RKO (cell line): ENCODE measurements at places on chromosomes 7 and 10.

DNA sequence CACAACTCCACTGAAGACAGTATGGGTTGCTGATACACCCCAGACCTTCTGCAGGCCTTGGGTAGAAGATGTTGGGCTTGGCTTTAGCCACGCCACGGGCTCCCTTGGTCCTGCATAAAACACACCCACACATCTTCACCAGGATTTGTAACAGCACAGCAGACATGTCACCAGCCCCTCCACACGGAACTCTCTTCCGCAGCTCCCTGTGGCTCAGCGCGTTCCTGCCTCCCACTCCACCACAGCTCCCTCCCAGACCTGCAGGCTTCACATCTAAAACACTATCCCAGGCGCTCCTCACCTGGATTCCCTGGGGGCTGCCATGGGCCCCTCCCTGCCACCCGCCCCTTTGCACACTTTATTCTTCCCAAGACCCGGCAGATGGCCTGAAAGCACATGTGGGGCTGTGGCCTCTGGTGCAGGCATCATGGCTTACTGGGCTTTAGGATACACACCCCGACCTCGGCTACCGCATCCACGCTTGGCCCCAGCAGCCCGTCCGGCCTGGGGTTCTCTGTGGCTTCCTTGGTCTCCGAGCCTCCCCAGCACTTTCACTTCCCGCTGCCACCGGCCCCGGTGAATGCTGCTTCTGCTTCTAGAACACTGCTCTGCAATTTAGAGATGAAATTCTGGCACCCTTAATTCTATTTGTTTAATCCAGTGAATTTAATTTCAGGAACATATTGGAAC lies 432.9 kb downstream of the DNAJB6 start:
- no peak for DNase-seq

- no peak for DNase-seq
These were observed 30.3 kb upstream of the NDST2 start for GRCh38 chr10:73841526-73842285.

DNA sequence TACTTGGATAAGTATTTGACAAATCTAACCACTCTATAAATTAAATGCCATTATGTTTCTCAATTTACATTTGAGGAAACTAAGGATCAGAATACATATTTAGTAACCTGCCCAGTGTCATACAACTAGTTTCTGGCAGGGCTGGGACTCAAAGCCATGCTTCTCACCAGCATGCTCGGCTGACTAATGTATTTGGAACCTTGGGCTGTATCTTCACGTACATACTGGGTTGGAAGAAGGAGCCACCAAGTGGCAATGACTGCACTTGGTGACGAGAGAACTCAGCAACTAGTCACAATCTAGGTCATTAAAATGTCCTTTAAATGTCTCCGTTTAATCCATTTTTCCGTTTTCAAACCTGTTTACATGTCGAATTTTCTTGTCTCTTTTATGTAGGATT lies 42.9 kb downstream of the CHRM2 start:
- DNase-seq, result peak; percentile 71

DNA sequence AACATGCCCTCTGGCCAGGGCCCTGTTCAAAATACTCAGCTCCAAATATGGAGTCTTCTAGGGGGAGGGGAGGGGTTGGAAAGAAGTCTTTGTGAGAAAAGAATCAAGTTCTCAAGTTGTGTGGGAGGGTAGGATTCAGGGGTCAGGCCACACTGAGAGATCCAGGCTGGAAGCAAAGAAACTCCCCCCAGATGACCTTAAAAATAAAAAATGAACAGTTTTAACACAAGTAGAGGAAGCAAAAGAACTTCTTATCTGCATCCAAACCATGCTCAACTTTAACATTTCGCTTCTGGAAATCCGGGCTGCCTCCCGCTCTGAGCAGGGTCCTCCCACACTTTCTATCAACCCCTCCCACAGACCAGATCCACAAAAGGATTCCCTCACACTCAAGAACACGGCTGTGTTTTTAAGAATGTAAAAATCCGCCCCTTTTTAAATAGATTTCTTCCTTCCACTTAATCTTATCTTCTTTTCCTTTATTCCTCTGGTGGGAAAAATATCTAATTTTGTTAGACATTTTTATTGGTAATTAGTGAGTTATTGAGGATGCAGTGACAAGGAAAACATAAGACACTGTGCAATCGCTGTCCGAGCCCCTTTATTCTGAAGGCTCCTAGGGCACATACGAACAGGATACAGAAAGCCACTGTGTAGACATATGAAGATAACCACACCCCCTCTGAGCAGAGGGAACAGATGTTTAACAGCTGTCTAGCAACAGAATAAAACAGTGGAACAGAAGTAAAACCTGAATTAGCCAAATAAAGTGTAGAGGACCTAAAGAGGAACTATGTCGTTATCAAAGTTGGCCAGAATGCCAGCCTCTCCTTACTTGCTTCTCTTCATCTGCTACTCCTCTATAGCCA lies 43.8 kb downstream of the CYTH3 start:
- DNase-seq, result no peak

DNA sequence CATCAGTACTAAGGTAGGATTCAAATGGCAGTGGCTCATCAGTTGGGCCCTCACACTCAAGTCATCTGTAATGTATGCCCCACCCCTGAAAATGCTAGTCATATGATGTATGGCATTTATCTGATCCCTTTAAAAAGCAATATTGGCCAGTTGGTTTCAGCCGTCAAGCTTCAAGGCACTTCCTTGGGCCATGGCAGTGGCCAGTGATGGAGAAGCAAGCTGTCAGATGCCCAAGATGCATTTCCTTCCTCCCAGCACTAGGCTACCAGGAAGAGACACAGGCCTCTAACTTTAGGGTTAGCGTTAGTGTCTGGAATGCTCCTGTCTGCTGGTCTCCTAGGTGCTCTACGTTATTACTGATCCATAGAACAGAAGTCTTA lies 64.1 kb downstream of the PIK3AP1 start:
- no peak for DNase-seq

DNA sequence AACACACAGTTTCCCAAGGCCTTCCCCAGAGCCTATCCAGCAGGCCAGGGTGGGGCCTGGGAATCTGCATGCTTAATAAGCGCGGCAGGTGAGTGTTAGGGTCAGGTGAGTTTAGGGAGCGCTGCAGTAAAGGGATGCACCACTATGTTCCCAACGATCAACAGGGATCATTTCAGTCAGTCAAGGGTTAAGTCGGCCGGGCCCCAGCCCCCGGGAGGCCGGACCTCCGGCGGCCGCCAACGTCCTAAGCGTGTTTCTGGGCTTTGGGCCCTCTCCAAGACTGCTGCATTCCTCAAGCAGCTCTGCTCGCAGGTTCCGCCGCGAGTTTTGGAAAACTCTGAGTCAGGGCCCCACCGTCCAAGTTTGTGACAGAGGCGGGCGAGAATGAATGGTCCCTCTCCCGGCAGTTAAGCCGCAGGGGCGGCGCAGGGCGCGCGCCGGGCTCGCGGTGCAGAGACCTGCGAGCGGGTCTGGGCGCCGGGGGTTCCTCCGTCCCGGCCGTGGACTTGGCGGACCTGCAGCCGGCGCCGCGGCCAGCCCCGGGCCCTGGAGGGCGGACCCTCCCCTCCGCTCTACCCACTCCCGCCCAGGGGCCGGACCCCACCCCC lies 81.6 kb downstream of the ARHGAP22 start:
- no peak for DNase-seq

GRCh38 chr7:127770885-127771284 lies 118.9 kb downstream of the SND1 start:
- no peak for DNase-seq

GRCh38 chr7:128443831-128444600 lies 11.7 kb upstream of the HILPDA start:
- no peak for DNase-seq

GRCh38 chr7:102072636-102073209 lies 213.9 kb upstream of the SH2B2 start:
- DNase-seq, result no peak

DNA sequence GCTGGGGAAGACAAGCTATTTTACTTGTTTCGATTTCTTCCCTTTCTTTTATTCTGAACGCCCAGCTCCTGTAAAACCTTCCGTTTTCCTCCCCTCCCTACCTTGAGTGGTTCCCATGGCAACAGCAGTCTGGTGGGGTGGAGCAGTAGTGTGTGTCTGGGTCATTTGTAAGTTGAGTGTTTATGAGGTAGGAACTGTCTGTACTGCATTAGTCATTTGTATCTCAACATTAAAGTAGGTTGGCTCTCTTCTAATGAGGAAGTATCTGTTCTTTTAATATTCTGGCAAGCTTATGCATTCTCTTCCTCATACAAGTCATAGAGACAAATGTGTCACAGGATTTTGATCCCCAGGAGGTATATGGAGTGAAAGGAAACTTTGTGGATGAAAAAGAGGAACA lies 85.3 kb upstream of the CCDC6 start:
- peak; percentile 8 for DNase-seq

- DNase-seq, result no peak
These were observed 39.1 kb downstream of the NPVF start for GRCh38 chr7:25189197-25189596.

- DNase-seq, result no peak
These were observed 32.7 kb upstream of the RASGEF1A start for GRCh38 chr10:43299579-43299978.

- DNase-seq, result peak; percentile 53
These were observed 70.7 kb downstream of the CABCOCO1 start for GRCh38 chr10:61733358-61733940.

- no peak for DNase-seq
These were observed 229.7 kb upstream of the PITRM1 start for GRCh38 chr10:3402187-3402751.

GRCh38 chr10:1162481-1163203 lies 106.5 kb downstream of the WDR37 start:
- no peak for DNase-seq

GRCh38 chr10:78559661-78560340 lies 509.0 kb upstream of the ZMIZ1 start:
- DNase-seq, result no peak

GRCh38 chr7:7522421-7522820 lies 13.3 kb downstream of the COL28A1 start:
- no peak for DNase-seq

- DNase-seq, result no peak
These were observed 153.3 kb downstream of the ZMYND11 start for GRCh38 chr10:288316-289200.

DNA sequence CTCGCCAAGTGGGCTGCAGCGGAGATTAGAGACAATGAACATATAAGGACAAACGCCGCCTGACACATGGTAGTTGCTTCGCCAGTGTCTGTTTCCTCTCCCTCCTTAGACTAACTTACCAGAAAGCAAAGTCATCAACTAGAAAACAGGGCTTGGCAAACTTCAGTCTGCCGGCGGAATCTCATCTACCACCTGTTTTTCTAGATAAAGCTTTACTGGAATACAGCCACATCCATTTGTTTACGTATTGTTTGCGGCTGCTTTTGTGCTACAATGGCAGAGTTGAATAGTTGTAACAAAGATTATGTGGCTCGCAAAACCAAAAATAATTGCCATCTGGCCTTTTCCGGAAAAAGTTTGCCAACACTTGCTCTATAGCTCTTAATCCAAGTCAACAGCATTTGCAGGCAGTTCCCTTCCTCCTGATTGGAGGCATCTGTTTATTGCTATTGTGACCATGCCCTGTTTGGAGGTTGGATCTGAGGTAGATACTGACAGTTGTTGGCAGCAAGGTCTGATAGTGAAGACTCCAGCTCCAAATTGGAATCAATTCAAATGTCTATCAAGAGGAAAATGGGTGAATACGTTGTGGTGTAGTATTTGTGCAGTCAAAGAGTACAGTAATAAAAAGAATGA lies 260.6 kb downstream of the POU6F2 start:
- DNase-seq, result no peak

GRCh38 chr7:9498303-9498702 lies 1064.9 kb downstream of the NXPH1 start:
- no peak for DNase-seq

- DNase-seq, result no peak
These were observed 10.9 kb upstream of the DUSP5 start for GRCh38 chr10:110486680-110487410.
